ENCODE measurements at places on chromosomes 5 and 9.

GRCh38 chr9:27660148-27660547, 86.9 kb upstream of the C9orf72 start:
- DNase-seq: no peak

GRCh38 chr5:52428977-52429489, 358.7 kb upstream of the ITGA1 start:
- DNase-seq: no peak

GRCh38 chr5:78127875-78128274, 166.6 kb downstream of the AP3B1 start:
- no peak for DNase-seq

- DNase-seq: no peak
Observed at GRCh38 chr5:32506799-32507198, 62.3 kb upstream of the ZFR start.

- DNase-seq: no peak
Observed at GRCh38 chr5:113212244-113212920, 222.4 kb downstream of the TSSK1B start.

DNA sequence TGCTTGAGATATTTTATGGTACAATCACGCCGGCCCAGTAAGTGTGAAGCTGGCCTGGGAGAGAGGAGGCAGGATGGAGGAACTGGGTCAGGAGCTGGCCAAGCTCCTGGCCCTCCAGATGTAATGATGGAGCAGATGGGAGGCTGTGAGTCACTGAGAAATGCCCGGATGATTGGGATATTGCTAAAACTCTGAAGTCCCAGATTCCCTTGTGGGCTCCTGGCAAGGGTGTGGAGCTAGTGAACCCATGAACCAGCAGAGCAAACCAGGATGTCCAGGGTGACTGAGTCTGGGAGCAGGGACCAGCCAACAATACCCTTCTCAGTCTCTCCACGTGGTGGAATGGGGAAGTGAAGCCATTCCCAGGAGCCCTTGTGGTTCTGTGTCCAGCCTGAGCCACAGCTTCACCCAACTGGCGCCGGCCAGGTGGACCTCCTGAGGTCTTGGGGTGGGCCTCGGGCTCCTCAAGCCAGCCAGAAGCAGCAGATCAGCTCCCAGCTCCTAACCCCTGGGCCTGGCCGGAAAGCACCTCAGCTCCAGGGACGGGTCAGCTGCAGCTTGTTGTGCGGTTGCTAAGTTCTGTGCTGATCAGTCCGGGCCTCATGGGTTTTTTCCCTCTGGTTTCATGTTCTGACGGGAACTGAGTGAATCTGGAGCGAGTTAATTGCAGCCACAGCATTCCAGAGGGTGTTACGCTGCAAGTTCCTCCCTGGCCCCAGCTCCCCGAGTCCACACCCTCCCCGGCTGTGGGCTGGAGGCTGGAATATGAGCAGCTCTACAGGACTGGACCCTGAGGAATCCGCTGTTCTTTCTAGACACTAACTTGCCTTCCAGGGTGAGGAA, 37.6 kb downstream of the DUSP1 start:
- no peak for DNase-seq

GRCh38 chr5:93911609-93912008, 170.2 kb upstream of the POU5F2 start:
- DNase-seq: no peak

DNA sequence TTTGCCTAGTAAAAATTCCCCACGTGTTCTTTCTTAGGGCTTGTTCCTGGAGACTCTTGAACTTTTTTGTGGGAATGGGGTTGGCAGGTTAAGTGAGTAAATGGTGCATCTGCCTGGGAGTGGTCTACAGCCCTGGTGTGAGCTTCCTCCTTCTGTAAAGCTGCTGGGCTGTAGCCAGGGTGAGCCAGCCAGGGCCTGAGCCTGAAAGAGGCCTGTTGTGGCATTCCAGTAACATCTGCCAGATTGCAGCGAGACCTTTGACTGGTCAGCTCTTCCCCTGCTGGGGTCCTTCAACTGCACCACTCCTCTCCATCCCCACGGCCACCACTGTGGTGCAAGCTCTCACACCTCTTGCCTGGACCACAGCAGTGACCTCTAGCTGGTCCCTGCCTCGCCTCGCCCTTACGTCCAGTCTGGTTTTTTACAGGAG, 47.5 kb downstream of the SLC22A5 start:
- DNase-seq: no peak

DNA sequence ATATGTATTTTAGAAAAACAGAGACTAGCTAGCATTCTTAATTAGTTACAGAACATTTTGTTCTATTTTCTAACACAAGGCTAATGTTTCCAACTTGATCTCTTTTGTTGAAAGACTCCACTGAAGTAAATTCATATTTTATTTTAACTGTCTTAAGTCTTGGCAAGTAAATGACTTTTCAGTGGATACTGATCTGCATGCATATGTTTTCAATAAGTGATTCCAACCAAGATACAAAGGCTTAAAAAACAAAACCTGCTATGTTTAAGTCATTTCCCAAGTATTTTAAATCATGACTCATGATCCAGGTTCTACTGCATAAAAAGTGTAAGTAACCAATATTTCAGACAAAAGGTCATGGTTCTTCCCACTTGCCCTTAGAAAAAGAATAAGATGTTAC, 5.7 kb downstream of the CDO1 start:
- no peak for DNase-seq

DNA sequence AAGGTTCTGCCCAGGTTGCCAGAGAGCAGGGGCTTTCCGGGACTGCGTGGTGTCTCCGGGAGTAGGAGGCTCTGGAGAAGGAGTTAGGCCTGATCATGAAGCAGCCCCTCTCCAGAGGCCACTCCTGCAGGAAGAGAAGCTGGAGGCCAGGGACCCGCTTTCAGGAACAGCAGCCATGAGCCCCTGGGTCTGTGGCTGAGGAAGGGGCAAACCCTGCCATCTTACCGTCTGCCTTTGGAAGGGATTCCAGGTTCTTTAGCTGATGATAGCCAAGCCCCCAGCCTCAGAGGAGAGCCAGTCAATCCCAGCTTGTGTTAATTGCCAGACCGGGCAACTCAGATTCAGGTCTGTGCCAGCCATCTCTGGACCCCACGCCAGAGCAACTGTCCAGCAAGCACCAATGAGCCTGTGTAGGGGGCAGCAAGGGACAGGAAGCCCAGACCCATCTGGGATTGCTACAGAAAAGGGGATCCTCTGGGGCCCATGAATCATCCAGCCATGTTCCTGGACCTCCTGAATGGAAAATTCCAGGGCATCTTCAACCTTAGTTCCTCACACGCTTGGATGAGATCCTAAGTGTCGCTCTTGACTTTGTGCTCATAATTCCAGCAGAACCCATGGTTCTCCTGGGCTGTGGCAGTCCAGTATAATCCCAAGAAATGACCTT, 42.7 kb upstream of the MVB12B start:
- no peak for DNase-seq

DNA sequence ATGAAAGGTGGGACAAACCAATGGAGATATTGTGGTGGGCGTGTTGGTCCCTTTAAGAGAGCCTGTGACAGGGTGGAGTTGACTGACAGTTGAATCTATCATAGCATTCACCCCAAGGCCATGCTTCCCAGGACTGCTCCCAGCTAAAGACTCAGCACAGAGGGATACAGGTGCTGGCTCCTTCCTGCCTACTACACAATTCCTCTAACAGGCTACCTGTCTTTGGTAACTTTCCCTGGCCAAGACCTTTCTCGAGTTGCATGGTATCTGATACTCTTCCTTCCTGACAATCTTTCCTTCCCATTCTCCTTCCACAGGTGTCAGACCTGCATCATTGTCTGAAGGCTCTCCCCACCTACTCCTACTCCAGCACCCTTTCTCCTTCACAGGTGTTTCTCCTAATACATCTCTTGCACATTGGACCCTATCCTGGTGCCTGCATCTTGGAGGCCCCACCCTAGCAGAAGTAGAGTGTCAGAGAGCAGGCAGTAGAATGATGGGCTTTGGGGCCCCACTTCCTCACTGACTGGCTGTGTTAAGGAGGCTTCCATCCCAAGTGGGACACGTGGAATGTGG, 120.7 kb upstream of the ALDH1B1 start:
- DNase-seq: no peak

GRCh38 chr5:50730336-50730735, 63.9 kb downstream of the PARP8 start:
- DNase-seq: no peak

DNA sequence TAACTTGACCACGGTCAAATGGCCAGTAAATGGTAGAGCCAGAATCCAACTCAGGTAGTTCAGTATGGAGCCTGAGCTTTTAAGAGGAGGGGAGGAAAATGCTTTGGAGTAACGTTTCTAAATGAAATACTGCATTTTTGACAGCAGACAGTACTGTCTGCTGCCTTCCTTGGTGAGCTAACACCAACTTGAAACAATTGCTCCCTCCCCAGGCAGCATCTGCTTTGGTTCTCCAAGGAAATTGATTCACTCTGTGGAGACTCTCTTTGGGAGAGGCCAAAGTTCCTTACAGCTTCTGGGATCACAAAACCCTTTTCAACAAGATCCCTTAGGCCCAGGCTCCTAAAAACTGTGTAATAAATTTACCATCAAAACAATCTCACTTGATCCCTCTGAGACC, 75.2 kb upstream of the SSBP2 start:
- no peak for DNase-seq

GRCh38 chr9:35341021-35341420, 148.9 kb upstream of the RUSC2 start:
- DNase-seq: no peak

DNA sequence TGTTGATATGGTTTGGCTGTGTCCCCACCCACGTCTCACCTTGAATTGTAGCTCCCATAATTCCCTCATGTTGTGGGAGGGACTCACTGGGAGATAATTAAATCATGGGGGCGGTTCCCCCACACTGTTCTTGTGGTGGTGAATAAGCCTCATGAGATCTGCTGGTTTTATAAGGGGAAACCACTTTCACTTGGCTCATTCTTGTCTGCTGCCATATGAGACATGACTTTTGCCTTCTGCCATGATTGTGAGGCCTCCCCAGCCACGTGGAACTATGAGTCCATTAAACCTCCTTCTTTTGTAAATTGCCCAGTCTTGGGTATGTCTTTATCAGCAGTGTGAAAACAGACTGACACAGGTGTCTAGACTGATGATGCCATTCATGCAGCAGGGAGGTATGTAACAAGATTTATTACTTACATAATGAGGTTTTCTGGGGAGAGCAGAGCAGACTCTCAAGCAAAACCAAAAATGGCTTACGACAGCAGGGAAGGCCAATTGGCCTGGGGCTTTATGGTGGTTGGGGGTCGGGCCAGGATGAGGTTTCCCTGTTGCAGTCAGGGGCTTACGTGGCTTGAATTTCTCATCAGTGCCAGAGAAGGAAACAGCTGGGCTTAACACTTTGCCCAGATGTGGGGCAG, 9.5 kb upstream of the COMMD10 start:
- no peak for DNase-seq

DNA sequence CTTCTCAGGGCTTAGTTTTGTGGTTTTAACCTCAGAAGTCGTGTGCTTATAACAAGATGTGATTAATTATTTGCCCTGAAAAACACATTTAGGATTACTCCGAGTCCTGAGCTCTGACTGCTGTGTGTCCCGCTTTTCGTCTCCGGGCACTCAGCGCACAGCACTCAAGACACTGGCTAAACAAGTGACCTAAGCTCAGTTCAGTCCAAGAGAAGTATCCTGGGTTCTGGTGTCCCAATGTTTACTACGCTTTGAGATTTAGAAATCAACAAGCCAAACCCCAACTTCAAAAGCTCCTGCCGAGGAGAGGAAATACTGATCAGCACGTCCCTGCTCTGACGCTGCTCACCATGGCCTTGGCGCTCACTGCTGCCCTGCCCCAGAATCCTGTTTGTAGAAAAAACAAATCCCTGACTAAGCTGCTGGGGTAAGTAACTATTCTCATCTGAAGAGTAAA, 53.2 kb downstream of the IPPK start:
- DNase-seq: no peak

DNA sequence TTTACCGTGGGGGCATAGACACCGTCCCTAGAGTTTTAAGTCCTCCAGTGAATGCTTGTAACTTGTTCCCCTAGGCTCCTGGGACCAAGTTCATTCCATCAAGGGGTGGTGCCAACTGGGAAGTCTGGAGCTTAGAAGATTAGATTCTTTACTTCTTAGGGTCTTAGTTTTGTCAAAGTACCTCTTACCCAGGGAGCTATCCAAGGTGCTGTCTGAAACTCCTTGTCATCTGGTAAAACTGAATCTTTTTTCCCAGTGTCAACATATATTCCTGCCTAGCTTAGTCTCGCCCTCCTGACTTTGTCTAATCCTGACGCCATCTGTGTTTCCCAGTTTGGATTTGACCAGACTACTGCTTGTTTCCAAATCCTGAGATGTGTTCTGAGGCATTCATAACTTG, 41.6 kb downstream of the MAMDC2 start:
- no peak for DNase-seq

DNA sequence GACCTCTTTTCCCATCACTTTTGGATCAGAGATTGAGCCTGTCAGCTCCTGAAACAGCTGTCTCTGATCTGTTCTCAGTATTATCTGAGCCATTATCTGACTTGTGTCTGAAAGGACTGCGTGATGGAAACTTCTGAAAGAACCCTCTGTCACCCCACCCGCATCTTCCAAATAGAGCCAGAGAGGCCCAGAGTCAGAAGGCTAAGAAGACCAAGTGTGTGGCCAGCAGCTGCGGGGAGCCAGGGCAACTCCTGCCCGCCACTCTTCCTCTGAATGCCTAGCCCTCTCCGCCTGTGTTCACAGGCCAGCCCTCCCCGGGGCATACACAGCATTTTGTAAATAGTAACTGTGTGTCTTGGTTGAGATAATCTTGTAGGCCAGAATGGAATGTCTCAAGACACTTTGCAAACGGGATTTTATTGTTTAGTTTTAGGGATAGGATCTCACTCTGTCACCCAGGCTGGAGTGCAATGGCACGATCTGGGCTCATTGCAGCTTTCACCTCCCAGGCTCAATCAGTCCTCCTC, 92.7 kb downstream of the AOPEP start:
- DNase-seq: no peak

- no peak for DNase-seq
Observed at GRCh38 chr9:95118596-95118995, 198.9 kb downstream of the FANCC start.

GRCh38 chr5:21654-22233, 70.2 kb upstream of the PLEKHG4B start:
- no peak for DNase-seq
